ENCODE measurements at places on chromosomes 3 and 15.

- no peak for DNase-seq
Measured at GRCh38 chr15:70113304-70113700, 15.6 kb upstream of the TLE3 start.

DNA sequence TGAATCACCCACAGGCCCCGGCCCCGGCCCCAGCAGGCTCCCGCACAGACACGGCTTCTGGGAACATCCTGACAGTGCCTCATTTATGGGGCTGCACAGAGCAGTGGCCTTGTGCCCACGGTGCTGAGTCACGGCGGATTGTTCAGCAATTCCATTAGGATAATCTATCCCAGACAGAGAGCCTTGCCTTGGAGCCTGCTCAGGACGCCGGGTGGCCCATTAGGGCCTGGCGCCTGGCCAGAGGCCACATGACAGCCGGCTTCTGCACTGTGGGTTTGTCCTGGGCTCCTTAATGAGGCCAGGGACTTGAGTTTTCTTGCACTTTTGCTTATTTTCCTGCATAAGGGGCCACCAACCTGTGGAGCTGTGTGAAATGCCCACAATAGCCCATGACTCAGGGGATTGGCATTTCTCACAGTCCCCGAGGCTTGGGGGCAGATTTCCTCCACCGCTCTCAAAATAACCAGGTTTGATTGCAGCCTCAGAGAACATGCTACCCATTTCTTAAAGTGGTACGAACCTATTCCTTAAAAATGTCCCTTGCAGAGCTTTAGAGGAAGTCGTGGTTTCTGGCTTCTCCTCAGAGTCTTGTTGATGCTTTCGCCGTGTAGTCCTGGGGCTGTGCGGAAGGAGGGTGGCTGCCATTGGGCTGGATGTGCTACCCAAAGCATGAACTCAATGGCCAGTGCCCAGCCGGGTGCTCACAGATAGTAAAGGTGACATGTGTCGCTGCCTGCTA is 19.0 kb downstream of the SYNM start:
- peak; percentile 97 for DNase-seq

DNA sequence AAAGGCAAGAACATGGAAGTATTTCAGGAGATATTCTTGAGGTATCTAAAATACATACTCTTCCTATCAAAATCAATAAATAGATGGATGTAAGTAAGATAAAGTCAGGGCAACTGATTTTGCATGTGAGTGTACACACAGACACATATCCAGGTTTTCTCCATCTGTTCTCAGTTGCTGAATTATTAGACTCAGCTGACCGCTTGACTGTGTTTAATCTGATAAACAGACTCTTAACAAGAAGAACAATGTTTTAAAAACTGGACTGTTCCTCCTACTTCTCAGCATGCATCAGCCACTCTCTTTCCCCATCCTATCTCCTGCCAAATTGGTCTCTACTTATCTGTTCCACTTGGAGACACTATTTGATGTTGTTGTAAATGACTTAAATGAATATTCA is 73.5 kb downstream of the GOLGA8G start:
- no peak for DNase-seq

DNA sequence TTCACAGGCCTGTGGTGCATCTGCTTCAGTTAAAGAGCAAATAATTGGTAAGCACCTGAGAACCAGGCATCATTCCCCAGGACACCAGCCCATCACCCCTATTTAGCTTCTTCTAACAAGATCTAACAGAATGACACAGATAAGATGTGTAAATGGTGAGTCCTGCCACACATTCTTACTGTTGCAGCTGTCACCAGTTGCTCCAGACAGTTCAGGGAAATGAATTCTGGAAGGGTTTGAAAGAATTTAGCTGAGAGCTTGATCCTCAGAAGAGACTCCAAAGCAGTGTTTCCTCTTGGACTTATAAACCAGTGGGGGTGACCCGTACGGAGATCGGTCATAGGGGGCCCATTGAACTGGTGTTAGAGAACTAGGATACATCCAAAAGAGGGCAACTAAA is 238.0 kb downstream of the MEX3B start:
- no peak for DNase-seq

DNA sequence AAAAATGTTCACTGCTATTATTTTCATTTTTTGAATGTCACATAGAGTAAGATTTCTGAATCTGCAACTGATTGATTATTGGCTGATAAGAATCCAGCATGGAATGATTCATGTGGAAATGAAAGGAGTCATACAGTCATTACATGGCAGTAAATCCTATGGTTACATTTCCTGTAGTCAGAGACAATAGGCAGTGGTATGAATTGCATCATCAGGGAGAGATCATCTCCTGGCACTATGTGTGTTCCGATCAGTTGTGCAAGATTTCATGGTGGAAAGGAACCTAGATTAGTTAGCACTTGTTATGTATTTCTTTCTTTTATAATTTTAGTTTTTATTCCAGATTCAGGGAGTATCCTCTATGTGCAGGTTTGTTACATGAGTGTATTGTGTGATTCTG is 38.8 kb downstream of the SLC12A1 start:
- no peak for DNase-seq

- DNase-seq = no peak
Measured at GRCh38 chr3:46680298-46680826, 13.1 kb downstream of the ALS2CL start.

GRCh38 chr3:59392116-59392515 is 342.3 kb upstream of the CFAP20DC start:
- DNase-seq = no peak
